H9 (cell line): ENCODE measurements at places on chromosomes 6 and 20. TPM values are rescaled to one million over a fixed set of nuclear protein-coding genes. Genes with fewer than 3 reads are reported as not detected.
A peak's percentile ranks its signal among the peaks of the same experiment; 100 is the strongest.

GRCh38 chr6:137272403-137272802 lies 53.2 kb upstream of the IFNGR1 start:
- no peak for DNase-seq

GRCh38 chr6:73471686-73472290 lies 10.3 kb downstream of the MTO1 start:
- no peak for DNase-seq

GRCh38 chr6:93238632-93239031 lies 180.7 kb downstream of the EPHA7 start:
- DNase-seq = no peak

PPP1R3G gene
- total RNA-seq = not detected in 2 replicates

GRCh38 chr6:46735720-46736031 lies 501 bp upstream of the PLA2G7 start:
- DNase-seq = no peak

DNA sequence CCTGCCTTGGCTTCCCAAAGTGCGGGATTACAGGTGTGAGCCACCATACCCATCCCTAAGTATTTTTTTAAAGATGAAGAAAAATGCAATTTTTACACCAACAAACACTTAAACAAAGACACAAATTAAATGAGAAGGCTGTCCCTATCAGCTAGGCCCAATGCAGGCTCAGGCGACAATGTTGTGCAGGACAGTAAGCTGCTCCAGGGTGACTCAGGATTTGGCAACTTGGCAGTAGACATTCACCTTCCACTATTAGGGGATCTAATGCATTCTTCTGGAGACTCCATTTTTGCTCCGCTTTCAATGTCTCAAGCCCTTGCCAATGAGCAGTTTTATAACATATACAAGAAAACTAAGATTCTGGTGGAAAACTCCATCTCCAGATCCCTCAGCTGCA lies 19.7 kb downstream of the NDRG3 start:
- no peak for DNase-seq

DNA sequence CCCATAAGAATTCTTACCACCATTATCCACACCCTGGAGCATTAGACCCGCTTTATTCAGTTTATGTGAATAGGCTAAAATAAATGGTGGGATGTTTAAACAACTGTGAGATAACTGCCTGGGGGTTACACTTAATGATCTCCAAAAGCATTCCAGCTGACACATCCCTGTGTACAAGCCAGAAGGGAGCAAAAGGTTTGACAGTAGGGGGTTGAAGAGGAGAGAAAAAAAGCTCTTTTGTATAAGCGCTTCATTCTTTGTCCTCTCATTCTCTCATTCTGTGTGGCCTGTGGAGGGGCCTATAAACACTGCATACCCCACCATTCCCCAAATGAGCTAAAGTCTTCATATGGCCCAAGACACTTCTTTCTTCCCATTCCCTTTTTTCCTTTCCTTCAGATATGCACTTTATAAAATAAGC lies 30.8 kb upstream of the COL21A1 start:
- DNase-seq = no peak

DNA sequence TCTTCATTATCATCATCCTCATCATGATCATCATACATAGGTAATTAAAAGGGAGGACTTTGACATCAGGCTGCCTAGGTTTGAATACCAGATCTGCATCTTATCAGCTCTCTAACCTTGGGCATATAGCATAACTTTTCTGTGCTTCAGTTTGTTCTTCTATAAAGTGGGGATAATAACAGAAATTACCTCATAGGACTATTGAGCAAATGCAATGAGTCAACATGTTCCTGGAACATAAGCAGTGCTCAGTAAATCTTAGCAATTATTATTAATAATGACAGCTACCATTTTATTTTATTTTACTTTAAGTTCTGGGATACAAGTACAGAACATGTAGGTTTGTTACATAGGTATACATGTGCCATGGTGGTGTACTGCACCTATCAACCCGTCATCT lies 7.2 kb downstream of the C20orf202 start:
- no peak for DNase-seq

GRCh38 chr6:131139599-131139998 lies 4.3 kb downstream of the AKAP7 start:
- no peak for DNase-seq

DNA sequence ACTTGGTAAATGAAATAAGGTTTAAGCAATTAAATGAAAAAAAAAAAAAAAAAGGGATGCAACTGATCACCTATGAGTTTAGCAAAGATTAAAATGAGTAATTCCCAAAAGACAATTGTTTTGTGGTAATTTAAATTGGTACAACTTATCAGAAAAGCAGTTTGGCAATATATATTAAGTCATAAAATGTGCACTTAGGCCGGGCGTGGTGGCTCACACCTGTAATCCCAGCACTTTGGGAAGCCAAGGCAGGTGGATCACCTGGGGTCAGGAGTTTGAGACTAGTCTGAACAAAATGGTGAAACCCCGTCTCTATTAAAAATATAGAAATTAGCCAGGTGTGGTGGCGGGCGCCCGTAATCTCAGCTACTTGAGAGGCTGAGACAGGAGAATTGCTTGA lies 7.9 kb downstream of the PHACTR2 start:
- DNase-seq = no peak

PROKR2 gene
- total RNA-seq = 0.44 and 0.46 TPM in 2 replicates

- no peak for DNase-seq
Measured at GRCh38 chr20:1317545-1318255, 11.2 kb downstream of the SDCBP2 start.

DNA sequence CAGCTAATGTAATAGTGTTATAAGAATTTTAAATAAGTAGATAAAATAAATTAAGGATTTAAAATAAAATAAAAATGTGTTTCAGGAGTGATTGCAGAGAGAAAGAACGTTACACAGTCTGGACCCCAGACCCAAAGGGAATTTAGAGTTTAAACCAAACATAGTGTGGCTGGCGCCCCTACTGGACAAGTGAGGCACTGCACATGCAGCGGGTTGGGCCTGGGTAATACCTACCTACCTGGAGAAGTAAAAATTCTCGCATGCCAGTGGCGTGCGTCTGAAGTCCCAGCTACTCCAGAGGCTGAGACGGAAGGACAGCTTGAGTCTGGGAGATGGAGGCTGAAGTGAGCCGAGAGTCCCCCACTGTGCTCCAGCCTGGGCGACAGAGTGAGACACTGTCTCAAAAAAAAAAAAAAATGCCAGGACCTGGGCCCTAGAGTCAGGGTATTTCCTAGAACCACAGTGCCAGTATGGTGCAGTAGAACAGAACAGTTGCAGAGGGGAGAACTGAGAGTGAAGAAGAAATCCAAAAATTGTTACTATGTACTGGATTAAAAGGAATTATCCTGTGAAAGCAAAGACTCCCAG lies 71.4 kb upstream of the TCF21 start:
- DNase-seq = peak; percentile 74

DNA sequence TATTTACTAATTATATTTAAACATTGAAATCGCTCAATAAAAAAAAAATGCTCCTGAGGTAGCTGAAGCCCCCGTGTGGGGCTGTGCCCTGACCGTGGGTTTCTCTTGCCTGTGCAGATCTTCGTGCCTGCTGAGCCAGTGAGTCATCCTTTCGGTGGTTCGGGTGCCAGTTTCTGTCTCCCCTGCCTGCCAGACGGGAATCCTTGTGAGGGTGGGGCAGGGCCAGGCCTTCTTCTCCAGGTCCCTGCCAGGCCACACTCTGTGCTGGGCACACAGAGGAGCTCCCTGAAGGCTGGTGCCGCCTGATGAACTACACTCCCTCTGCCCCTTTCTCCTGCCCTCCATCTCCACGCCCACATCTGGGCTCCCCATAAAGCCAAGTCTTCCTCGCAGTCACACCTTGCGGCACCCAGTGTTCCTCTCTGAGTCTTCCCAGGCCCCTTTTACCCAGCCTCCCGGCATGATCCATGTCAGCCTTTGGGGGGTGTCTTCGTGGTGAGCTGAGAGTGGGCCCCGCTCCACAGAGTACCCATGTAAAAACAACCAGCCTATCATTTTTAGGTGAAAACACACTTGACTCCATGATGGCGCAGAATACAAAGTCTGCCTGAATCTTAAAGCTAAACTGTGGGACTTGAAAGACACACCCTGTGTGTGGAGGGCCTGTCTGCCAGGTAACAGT lies 19.3 kb downstream of the FGD2 start:
- DNase-seq = no peak

RSPO3 gene
- total RNA-seq = not detected in 2 replicates

GRCh38 chr6:88220493-88220892 lies 54.3 kb upstream of the CNR1 start:
- no peak for DNase-seq

GRCh38 chr20:25011831-25012241 lies 19.3 kb upstream of the APMAP start:
- DNase-seq = no peak

DNA sequence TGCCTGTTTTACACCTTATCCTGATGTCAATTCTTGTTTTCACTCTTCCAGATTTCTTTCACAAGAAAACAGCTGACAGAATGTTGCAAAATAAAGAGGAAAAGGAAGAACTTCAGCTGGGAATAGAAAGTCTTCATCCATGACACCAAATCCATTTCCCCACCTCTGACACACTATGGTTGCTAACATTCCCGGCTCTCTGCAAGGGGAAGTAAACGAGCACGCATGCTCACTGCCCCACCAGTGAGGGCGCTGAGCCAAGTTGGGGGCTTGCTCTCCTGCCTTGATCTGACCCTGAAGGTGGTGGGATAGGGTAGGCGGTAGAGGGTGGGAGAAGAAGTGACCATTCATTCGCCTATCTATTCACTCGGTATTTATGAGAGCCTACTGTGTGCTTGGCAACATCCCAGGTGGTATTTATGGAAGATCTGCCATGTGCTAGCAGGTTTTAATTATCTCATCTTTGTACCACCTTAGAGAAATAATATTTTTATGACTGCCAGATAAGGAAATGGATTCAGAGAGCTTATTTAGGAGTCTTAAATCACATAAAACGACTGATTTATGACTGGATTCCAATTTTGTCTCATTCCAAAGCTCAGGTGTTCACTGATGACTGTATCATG lies 206.2 kb downstream of the FOXC1 start:
- DNase-seq = no peak

DNA sequence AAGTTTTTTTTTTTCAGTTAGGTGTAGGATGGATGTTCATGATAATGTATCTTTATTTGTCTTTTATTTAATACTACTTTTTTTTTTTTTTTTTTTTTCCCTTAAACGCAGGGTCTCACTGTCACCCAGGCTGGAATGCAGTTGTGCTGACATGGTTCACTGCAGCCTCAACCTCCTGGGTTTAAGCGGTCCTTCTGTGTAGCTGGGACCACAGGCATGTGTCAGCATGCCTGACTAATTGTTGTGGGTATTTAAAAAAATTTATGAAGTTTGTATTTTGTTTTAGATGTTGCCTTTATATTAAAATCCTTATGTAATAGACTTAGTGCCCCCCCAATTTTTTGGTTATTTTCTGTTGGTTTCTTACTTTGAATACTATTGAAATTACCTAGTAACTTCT lies 42.6 kb downstream of the NCOA3 start:
- no peak for DNase-seq

RNF182 gene
- total RNA-seq = 3.5 and 3.7 TPM in 2 replicates

DNA sequence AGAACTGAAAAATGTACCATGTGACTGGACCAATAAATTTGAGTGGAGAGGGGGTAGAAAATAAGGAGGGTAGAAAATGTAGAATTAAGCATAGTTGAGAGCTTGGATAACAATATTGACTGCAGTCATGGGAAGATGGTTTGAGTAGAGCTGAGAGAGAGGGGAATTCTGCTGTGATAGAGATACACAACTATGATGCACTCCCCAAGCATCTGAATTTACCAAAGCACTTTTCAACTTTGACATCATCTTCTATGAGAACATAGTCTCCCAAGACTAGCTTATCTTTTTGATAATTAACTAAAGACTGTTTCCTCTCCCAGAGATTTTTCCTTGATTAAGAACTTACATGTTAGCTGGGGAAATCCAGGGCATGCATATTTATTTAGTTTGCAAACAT lies 103.1 kb downstream of the TNFRSF21 start:
- no peak for DNase-seq

DNA sequence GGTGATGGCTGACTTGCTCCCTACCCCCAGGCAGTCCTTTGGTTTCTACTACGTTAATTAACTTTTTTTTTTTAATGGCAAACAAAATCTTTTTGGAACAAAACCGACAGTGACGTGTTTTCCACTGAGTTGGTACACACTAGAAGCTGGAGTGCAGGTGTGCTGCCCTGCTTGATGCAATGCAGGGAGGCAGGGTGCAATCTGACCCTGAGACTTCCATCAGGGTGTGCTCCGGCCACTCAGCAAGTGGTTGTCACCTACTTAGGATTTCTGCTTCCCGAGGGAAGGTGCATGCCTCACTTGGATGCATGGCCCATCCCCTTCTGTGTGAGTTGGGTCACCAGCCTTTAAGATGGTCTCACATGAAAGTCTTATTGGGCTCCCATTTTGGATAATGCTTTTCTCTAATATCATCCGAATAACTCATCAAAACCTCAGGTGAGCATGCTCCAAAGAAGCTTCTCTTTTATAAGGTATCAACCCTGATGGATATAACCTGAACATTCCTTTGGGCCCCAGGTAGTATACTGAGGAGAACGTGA lies 14.0 kb downstream of the RREB1 start:
- DNase-seq = no peak

PRICKLE4 gene
- 0.68 and 0.70 TPM in 2 replicates for total RNA-seq

CYP21A2 gene
- not detected in 2 replicates for total RNA-seq
